Activated T-helper 2 cell treated with anti-CD3 and anti-CD28 coated beads, Interferon-gamma antibody, Interleukin-2, Interleukin-4, amounts not matched to agents 10 μg/mL and 5 μg/mL and 100 μg/mL, durations not matched to agents 14 hours and 24 hours and 36 hours (primary cell): ENCODE measurements at places on chromosomes 7 and 10. TPM values are rescaled to one million over a fixed set of nuclear protein-coding genes. Genes with fewer than 3 reads are reported as not detected.

Gene MRC1
- total RNA-seq = not detected in 2 replicates

Gene GIMAP8
- total RNA-seq = 6.1 and 7.0 TPM in 2 replicates

Gene NAT16
- not detected in 2 replicates for total RNA-seq

Gene PRKAR1B
- total RNA-seq = 31.5 and 38.9 TPM in 2 replicates

Gene HMX2
- not detected in 2 replicates for total RNA-seq

Gene FAM25C
- total RNA-seq = not detected in 2 replicates

Gene TAS2R4
- total RNA-seq = 0.78 and 0.94 TPM in 2 replicates
